Activated naive CD4-positive, alpha-beta T cell (primary cell): ENCODE measurements at places on chromosomes 11 and 22.

DNA sequence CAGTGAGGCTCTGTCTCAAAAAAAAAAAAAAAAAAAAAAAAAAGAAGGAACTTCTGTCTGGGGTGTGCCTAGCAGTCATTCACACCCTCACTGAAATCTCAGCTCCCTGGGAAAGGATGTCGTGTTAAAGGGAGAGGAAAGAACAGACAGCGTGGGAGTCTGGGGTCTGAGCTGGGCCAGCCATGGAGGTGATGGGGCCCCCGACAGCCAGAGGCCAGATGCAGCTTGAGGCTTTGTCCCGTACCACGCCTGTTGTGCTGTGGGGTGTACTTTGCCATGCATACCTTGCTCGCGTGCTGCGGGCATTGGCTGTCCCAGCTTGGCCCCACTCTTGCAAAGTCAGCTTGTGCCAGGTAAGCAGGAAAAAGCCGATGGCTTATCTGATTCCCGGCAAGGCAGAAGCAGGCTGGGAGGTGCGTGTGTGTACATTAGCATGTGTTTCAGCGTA, 4.6 kb downstream of the SYT12 start:
- no peak for DNase-seq

GRCh38 chr11:9757809-9758636, 94.1 kb downstream of the SWAP70 start:
- peak; percentile 75 for DNase-seq

DNA sequence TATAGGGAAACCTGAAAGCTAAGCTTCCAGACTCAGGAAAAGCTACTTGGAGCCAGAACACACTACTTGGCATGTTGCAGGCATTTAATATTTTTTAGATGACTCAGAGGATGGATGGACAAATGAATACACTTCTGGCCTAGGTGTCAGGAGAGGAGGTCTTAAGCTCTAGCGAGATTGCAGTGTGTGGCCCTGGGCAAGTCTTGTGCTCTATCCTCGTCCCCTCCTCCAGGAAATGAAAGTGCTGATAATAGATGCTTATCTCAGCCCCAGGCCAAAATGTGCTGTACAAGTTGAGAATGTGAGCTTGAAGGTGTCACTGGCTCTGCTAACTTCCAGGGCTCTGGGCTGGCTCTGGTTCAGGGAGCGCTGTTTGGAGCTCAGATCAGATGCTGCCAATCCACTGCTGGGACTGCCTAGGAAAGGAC, 136.3 kb downstream of the PKNOX2 start:
- no peak for DNase-seq

DNA sequence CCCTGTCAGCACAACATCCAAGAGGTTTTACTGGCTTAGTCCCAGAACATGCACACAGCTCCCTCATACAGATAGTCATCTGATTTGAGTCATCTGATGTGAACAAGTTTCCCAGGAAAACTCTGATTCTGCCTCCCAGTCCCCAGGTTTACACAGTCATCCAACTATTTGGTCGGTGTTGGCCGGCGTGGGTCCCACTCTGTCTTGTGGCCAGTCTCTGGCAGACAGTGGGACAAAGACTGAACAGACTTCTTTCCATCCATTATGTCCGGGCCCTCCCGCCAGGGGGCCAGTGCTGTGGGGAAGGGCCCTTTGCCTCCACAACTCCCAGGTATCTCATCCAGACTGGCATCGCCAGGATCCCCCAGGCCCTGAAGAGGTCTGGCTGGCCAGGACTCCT, 60.0 kb downstream of the BTG4 start:
- DNase-seq, result no peak

- no peak for DNase-seq
Measured at GRCh38 chr22:35524966-35525686, 15.5 kb upstream of the RASD2 start.

DNA sequence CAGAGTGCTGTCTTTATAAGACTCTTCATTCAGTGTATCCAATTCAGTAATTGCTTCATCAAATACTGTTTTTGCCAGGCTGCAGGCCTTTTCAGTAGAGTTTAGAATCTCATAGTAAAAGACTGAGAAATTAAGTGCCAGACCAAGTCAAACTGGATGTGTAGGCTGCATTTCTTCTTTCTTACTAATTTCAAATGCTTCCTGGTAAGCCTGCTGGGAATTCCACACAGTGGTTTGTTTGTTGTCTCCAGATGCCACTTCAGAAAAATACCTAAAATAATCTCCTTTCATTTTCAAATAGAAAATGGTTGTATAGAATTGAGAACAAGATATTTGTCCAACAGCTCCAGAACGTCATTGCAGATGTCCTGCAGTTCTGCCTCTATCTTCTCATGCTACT, 34.7 kb downstream of the LDHAL6A start:
- no peak for DNase-seq

GRCh38 chr22:27798511-27799014, 3.0 kb downstream of the MN1 start:
- DNase-seq, result no peak

- peak; percentile 25 for DNase-seq
Measured at GRCh38 chr22:23591201-23591791, 11.2 kb upstream of the IGLL1 start.

DNA sequence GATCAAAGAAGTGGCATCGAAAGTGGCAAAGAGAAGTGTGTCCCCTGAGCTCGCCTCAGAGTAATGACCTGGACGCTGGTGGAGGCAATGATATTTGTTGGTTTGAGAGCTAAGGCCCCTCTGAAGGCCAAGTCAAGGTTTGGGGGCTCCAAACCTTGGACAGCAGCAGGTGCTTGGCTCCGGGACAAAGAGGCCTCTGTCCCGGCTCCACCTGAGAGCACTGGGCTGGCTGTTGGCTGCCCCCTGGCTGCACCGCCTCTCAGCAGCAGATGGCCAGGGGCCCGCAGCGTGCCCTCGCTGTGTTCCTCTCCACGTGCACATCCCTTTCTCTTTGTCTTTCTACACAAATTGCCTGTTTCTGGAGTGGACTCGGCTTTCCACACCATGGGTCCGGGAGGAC, 301.3 kb downstream of the NTM start:
- DNase-seq, result no peak

DNA sequence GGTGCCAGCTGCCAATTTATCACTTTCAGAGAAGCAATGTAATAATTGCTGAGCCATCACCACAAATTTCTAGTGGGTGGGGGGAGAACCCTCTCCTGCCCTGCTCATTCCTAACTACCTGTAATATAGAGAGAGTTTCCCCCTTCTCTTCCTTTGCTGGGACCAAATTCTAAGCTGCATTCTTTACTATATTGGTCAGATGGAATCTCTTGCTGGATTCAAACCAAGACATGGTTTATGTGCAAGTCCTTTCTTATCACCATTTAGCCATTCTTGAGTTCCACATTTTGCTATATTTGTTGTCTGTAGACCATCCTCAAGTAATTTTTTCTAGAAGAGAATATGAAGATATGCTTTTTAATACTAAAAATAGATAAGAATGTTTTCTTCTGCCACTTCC, 452.1 kb downstream of the MN1 start:
- DNase-seq, result no peak

GRCh38 chr11:91394727-91395414, 829.7 kb upstream of the FAT3 start:
- no peak for DNase-seq

- no peak for DNase-seq
Measured at GRCh38 chr11:91825777-91826176, 398.8 kb upstream of the FAT3 start.

DNA sequence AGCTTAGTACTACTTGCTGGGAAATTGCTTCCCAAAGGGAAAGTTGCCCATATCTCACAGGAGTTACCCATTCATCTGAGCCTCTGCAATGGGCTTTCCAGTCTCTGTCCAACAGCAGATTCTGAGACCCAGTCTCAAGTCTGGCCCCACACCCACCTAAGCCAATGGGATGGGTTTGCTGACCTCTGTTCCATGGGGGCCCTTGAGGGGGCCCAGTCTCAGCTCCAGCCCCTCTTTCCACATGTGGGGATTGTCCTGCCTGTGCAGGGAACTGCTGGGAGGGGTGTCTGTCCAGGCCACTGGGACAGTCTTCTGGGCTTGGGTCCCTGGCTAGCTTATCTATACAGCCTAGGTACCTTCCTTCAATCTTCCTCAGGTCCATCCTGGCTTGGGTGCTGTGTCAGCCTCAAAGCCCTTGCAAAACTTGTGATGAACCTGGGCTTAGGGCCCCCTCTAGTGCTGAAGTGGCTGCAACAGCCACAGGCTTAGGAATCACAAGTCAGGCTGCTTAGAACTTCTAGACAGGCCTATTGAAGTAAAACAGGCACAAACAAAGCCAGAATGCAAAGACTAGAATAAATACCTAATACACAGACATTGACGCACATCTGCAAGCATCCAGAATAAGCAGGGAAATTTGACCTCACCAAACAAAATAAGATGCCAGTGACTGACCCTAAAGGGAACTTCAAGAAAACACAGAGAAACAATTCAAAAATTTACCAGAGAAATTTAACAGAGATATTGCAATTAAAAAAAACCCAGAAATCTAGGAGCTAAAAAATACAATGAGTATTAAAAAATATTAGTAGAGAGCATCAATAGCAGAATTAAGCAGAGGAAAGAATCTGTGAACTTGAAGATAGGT, 11.7 kb upstream of the PATL1 start:
- no peak for DNase-seq

DNA sequence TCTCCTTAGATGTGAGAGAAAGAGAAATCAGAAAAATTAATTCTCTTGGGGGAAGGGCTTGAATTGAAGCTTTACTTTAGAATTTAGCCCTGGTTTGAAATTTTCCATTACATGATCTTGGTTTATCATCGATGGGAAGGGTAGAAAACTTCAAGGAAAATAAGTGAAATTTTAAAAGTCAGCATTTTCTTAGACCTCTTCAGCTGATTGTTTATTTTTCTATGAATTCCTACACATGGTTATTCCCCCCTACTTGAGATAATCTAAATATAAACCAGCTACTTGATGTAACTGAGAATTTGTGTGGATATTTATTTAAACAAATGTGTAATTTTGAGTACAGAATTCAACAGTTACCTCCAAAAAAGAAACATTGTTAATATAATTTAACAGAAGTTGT, 10.9 kb downstream of the PIH1D2 start:
- no peak for DNase-seq

DNA sequence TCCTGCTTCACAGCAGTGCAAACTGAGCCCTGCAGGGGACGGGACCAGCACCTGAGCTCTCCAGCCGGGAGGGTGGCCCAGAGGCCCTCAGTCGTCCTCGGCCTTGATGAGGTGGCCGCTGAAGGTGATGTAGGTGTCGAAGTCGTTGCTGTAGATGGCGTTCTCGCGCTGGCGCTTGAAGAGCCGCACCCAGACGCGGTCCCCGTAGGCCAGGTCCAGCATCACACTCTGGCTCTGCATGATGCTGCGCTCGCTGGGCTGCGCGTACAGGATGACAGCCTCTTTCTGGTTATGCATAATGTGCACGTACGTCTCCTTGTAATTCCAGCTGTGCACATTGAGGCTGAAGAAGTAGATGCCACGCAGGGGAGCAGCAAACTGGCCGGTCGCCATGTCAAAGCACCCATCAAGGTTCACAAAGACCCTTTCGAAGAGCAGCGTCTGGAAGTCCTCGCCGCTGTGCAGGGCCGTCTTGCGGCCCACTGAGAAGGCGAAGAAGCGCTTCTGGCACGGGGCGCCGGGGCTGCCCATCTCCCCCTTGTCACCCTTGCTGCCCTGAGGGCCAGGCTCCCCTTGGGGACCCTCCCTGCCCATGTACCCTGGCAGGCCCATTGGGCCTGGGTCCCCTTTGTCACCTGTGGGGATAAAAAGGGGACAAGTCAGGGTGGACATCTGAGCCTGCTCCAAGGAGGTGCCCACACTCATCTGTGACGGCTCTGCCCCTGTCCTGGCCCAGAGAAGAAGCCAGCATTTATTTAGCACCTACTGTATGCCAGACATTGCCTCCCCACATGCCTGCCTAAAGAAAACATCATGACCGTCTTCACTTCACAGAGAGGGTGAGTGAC, 5.7 kb downstream of the C1QTNF6 start:
- no peak for DNase-seq

GRCh38 chr11:116870054-116870453, 32.6 kb upstream of the APOA1 start:
- no peak for DNase-seq

GRCh38 chr11:47234669-47235100, 13.9 kb downstream of the ACP2 start:
- DNase-seq, result peak; percentile 9

- no peak for DNase-seq
Measured at GRCh38 chr22:26608129-26608528, 9.7 kb downstream of the CRYBB1 start.

DNA sequence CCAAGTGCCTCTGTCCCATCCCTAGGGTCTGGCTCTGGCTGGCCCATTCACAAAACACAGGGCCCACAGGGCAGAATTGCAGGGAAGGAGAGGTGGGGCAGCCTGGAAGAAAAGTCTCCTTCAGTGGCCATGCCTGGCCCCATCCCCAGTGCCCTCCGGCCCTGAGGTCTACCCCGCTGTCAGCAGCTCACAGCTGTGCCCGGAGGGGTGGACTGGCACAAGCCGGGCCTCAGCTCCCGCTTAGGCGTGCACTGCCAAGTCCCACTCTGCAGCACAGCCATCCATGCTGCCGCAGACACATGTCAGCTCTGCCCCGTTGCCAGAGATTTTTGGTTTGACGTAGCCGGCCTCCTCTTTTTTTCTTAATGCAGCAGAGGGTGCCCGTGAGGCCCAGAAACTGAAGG, 3.9 kb upstream of the SCN2B start:
- DNase-seq, result no peak
